Activated naive CD4-positive, alpha-beta T cell treated with Interleukin-2 at 50 U/mL for 16 hours (primary cell): ENCODE measurements at places on chromosomes 12 and 14.
A peak's percentile ranks its signal among the peaks of the same experiment; 100 is the strongest.

GRCh38 chr14:55771242-55771981, 191.4 kb downstream of the KTN1 start:
- no peak for DNase-seq

DNA sequence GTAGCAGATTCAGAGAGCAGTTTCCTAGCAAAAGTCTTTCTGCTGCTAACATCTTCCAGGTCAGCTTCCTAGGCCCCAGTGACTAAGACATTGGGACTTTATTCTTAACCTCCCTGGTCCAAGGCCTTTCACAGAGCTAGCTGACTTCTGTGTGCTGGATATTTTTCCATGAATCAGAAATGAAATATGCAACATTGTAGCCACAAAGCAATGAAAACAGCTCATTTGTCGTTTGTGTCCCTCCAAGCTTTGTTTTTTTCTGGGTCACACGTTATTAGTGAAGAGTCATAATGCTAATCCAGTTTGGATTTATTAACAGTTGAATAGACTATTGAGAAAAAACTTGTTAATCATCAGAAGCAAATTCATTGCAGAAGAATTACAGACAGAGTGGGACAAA, 82.4 kb downstream of the ARF6 start:
- no peak for DNase-seq

GRCh38 chr14:60189923-60190840, 25.0 kb upstream of the DHRS7 start:
- no peak for DNase-seq

GRCh38 chr12:26726956-26727355, 106.0 kb downstream of the ITPR2 start:
- DNase-seq: no peak

GRCh38 chr14:29584992-29585391, 342.7 kb downstream of the PRKD1 start:
- DNase-seq: no peak

GRCh38 chr12:159156-159782, 54.7 kb downstream of the SLC6A12 start:
- no peak for DNase-seq

GRCh38 chr12:127559349-127560040, 707.5 kb upstream of the TMEM132C start:
- DNase-seq: peak; percentile 70

GRCh38 chr12:92533280-92533890, 169.4 kb upstream of the PLEKHG7 start:
- no peak for DNase-seq

GRCh38 chr14:103695296-103696069, 19.8 kb downstream of the XRCC3 start:
- no peak for DNase-seq

- no peak for DNase-seq
Measured at GRCh38 chr12:57469296-57470164, 9.9 kb downstream of the GLI1 start.

DNA sequence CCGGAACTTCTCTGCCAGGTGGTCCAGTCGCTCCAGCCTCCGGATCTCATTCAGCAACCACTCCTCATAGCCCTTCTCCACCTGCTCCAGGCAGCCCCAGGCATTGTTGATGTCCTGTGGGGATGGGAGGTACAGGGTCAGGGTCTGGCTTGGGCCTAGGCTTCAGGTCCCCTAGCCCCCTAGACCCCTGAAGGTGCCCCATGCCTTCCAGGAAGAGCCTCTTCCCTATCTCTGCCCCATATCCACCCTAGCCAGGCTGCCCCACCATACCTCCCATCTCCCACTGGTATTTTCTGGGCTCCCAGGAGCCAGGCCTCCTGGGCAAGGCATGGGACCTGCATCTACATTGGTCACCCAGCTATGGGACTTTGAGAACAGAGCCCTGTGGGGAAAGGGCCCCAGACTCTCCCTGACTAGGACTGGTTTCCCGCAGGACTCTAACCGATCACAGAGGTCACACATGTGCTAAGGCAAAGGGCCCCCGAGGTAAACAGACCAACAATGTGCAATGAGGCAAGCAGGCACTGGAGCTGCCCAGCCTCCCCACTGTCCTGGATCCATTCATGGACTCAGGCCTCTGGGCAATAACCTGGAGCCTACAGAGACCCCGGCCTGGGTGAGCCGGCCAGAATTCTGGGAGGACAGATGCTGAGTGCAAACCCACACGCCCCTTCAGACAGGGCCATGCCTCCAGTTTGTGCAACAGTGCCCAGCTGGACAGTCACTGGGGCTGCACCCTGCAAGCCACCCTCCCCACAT, 88.8 kb downstream of the ACTN1 start:
- no peak for DNase-seq

DNA sequence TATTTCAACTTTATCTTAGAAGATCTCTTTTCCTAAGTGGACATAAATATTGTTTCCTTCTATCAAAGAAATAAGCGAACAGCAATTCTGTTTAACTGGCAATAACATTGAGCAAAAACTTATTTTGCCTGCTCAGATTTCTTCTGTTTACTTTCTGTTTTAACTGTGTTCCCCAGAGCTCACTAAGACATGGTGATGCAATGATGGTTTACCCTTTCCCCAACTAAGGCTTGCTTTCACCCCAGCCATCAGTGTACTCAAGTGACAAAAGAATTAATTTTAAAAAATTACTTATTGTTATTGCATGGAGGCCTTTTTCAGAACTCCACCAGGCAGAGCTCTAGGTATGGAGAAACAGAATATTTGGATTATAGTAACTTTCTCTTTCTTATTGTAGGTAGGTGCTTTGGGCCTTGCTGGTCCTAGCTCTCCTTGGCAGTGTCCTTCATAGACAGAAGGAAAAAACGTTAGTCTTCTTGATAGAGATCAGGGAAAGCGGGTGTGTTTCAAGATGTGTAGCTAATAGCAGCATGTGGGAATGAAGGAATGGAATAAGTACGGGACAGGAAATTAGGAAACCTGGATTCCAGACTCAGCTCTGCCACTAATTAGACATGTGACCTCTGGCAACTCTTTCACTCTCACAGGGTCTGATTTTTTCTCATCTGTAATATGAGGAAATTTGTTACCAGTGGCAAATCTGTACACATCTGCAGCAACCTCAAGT, 14.6 kb upstream of the DDHD1 start:
- no peak for DNase-seq

DNA sequence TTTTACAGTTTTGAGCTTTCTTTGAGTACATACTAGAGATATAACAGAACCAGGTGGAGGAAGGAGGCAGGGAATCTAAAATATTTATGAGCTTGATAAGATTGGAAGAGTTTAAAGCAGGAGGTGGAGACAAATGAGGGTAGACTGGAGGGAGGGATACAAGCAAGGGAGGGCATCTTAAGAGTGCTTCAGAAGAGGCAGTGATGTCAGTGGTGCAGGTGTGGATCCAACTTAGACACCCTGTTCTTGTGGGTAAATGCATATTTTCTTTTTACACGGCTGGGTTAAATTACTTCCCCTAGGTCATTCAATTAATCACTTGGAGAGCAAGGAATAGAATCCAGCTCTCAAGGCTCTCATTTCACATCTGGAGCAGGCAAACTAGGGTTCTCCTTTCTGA, 146.1 kb upstream of the LRIG3 start:
- no peak for DNase-seq

DNA sequence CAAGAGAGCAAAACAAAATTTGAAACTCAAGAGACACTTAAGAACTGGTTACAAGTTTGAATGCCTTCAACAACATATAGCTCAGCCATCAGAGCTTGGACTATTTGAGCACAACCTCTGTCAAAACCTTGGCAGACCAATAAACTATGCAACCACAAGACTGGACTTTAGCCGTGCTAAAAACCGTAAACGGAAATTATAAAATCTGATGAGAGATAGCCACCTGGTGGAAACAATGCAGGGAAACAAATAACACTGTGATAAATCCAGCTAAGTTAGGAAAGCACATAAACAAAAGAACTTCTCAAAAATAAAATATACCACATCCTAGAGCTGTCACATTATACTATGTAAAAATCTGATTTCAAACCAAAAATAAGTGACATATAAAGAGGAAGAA, 1074.2 kb upstream of the NOVA1 start:
- DNase-seq: no peak

DNA sequence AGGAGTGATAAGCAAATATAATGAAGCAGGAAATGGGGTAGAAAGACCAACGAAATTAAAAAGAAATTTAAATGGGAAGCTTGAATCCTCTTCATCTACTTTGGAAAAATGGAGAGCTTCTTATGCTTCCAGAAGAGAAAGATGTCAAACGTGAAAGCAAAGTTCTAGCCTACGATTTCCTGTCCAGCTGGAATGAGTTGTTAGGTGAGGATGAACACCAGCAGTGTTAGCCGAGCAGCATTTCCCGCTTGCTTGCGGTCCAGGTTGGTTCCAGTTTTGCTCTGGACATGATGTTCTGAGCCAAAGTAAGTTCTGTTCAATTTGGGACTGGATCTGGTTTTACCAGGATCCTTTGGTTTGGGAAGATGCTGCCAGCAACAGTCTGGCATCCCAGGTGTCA, 78.9 kb downstream of the DACT1 start:
- no peak for DNase-seq

GRCh38 chr14:89214221-89214965, 202.6 kb downstream of the FOXN3 start:
- DNase-seq: no peak

- no peak for DNase-seq
Measured at GRCh38 chr14:32677129-32677780, 261.4 kb upstream of the NPAS3 start.

GRCh38 chr14:69542311-69542710, 32.4 kb downstream of the CCDC177 start:
- no peak for DNase-seq

DNA sequence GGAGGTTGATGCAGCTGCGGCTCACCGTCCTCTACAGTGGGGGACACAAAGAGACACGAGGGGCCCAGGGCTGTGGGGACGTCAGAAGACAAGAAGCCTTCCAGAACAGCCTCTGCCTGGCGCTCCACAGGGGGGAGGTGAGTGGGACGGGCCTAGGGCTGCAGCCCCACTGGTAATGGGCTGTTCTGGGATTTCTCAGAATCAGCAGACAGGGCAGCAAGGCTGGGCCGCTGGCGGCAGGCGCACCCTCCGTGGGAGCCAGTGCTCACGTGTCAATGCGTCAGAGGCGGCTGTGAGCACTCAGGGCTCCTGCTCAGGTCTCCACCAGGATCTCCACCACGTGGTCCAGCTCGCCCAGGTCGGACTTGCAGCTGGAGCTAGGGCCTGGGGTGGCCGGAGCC, 10.0 kb downstream of the CDCA4 start:
- DNase-seq: no peak

DNA sequence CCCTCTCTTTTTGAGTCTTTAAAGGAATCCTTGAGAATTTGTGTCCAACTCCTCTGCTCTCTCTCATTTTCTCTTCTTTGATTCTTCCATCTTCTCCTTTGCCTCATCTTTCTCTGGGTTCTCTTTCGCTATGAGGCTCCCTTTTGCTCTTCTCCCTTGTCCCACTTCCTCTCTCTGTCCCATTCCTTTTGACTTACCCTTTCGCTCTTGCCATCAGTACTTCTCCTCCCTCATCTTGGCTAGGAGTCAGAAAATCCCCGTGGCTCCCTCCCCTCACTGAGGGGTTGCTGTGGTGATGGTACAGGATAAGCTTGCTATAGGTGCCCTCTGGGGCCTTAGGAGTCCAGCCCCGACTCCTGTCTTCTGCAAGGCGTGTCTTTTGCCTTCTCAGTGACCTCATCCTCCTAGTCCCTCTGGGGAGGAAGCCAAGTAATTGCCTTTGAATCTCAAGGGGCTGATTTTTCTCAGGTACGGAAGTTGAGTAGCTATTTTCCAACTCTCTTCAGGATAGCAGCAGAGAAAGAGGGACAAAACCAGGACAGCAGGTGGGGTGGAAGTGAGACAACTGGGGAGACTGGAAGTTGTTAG, 6.4 kb downstream of the PDE1B start:
- DNase-seq: no peak

- no peak for DNase-seq
Measured at GRCh38 chr12:53978477-53979356, 4.0 kb upstream of the HOTAIR start.

- DNase-seq: no peak
Measured at GRCh38 chr12:104785886-104786285, 172.2 kb downstream of the SLC41A2 start.

GRCh38 chr14:80213602-80214001, 2.3 kb upstream of the DIO2 start:
- DNase-seq: no peak

DNA sequence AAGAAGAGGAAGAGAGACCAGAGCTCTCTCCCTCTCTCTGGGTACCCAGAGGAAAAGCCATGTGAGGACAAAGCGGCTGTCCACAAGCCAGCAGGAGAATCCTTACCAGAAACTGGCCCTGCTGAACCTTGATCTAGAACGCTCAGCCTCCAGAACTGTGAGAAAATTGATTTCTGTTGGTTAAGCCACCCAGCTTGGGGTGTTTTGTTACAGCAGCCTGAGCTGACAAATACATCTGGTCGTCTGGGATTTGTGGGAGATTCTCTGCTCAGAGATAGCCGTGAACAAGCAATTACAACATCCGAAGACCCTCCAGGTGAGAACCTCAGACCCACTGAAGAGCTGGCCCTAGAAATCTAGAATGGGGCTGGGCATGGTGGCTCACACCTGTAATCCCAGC, 6.5 kb upstream of the PRIMA1 start:
- DNase-seq: no peak

DNA sequence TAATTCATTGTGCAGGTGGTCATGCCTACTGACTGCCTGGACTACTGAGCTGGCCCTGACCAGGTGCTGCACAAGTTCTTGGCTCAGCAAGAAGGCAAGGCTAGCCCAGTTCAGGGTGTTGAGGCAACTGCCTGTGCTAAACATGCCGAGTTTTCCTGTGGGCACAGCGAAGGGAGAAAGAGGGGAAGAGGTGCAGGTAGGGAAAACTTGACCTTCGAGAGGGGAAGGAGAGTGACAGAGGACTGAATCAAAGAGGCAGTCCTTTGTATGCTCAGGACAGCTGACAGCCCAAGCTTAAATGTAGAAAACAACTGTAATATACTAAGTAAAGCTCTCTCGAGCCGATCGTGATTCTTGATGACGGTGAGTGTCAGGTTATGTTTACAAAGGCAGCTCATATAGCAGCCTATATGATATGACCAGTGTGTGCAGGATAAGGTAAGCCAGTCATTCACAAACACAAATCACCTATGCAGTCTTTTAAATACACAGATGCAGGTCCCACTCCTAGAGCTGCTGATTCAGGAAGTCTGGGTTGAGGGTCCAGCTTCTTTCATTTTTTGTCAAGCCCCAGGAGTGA, 2.6 kb downstream of the IRAK3 start:
- DNase-seq: no peak

DNA sequence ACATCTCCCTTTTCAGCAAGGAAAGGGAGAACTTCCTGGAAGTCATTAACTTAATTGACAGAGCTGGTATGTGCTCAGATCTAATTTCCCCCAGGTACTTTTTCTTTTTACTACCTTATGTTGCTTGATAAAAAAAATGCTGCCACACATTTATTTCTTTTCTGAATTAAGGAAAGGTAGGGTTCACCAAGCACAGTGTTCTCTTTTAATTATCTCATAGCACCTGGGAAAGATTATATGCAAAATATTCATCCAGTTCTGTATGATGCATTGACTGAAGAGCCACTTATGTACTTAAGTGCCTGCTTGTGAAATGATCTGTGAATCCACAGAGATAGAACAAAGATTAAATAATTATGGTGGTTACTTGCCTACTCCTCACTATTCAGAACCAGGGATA, 25.1 kb downstream of the KCNC2 start:
- no peak for DNase-seq
